ENCODE measurements at places on chromosomes 12 and 14.

- no peak for DNase-seq
Measured at GRCh38 chr12:106288494-106289195, 13.9 kb upstream of the TCP11L2 start.

DNA sequence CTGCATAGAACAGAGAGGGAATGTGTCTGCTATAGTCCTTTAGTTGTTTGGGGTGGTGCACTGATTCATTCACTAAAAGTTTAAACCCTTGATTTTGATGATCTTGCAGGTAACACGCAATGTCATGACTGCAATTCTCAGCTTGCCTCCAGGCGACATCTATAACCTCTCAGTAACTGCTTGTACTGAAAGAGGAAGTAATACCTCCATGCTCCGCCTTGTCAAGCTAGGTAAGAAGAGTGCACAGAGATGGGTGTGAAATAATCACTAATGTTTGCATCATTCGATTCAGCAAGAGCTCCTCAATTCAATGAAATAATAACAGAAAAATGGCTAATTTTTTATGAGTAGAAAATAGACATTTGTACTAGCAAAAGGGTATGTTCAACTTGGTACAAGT is 203.7 kb downstream of the PTPRO start:
- no peak for DNase-seq

DNA sequence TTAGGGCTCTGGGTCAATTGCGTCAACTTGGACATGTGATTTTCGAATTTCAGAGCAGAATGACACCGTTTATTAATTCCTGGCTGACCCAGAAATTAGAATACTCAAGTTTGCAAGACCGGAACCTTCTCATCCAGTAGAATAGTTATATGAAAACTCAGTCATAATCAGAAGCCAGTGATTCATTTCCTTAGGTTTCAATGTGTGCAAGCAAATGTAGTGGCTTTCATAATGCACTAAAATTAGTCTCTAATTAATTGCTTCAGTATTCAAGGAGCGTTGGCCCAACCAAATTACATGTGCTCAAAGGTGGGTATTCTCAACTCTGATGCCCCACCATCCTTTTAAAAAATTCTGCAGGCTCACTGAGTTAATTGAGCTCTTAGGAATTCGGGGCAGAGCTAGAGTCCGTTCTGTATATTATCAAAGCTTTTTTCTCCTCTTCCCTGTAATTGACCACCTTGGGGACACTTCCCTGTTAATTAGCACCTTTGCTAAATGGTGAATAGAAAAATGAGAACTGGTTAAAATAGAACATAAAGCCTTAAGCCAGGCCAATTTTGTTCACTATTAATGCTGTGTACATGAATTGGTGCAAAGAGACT is 55.4 kb downstream of the DAO start:
- DNase-seq = no peak

GRCh38 chr14:36869125-36869524 is 207.5 kb downstream of the PAX9 start:
- no peak for DNase-seq

DNA sequence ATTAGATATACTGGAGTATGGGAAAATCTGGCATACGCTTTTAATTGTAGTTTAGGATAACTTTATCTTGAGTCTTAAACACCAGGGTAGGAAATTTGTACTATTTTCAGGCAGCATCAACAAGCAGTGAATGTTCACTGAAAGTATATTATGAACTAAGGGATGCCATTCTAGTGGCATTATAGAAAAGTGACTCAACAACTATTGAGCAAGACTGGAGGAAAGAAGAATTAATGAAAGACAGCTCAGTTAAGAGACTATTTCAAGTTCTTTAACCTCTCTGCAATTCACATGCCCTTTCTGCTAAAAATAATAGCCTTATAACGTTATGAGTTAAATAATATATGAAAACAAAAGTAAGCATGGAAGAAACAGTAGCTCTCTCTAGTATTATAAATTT is 343.1 kb downstream of the FSCB start:
- DNase-seq = no peak

- DNase-seq = peak; percentile 12
Measured at GRCh38 chr14:85071447-85071846, 458.5 kb upstream of the FLRT2 start.

DNA sequence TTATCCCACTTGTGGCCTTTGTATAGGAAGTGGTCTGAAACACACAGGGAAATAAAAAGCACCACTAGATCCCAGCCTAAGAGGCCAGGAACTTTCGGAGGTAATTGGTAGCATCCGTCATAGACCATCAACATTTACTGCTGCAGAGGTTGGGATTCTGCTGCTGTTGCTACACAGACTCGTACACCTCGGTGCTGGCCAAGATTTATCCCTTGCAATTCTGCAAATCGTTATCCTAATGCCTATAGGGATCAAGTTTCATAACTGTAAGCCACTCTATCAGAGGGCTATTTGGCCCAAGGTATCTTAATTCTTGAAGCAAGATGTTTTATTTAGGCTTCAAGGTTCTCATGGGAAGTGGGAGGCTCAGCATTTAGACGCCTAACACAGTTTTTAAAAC is 913.6 kb downstream of the GALC start:
- no peak for DNase-seq

- DNase-seq = no peak
Measured at GRCh38 chr12:24943947-24944600, 4.8 kb downstream of the BCAT1 start.

- no peak for DNase-seq
Measured at GRCh38 chr12:53995002-53995377, 5.0 kb upstream of the HOXC9 start.

DNA sequence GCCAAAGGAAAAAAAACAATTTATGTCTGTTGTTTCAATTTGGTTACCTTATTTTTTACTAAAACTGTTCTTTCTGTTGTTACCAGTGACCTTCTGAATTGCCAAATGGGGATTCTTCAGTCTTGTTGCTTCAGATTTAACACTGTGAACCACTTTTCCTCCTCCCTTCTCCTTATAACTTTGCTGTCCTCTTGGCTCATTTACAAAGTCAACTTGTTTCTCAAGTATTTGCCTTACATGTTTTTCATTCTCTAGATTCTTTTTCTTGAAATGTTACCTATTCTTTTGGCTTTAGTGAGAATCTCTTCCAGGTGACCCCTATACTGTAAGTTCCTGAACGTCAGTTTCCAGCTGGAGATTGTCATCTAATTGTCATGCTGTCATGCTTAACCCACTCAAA is 19.4 kb downstream of the FUT8 start:
- DNase-seq = no peak

DNA sequence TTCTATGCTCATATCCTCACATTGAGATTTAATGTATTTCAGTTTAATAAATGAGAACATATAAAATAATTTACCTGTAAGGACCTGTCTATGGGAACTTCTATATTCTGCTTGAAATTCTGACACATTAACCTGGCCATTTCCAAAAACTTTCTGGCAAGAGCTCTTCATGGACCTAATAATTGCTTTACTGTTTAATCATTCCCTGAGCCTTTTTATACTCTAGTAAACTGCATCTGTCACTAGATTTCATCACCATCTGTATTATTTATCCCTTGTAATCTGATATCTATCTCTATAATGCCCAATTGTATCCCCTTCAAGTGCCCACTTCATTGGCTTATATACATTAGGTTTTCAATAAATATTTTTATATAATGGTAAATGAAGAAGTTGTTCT is 327.7 kb downstream of the RAD51B start:
- no peak for DNase-seq

DNA sequence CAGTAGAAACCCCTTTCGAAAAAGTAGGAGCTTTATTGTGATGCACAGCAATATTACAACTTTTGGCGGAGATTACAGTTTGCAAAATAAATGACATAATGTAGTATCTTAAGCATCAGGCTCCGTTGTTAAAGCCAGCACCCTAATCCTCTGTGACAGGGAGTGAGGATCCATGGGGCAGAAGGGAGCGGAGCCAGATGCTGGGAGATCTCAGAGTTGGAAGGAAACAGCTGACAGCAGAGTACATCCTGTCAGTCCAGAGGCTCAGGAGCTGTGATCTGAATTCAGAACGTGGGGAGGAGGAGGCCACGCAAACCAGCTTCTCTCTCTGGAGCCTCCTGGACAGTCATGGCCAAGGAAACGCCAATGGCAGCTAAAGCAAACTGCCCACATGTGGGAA is 55.7 kb downstream of the TMTC1 start:
- DNase-seq = no peak

DNA sequence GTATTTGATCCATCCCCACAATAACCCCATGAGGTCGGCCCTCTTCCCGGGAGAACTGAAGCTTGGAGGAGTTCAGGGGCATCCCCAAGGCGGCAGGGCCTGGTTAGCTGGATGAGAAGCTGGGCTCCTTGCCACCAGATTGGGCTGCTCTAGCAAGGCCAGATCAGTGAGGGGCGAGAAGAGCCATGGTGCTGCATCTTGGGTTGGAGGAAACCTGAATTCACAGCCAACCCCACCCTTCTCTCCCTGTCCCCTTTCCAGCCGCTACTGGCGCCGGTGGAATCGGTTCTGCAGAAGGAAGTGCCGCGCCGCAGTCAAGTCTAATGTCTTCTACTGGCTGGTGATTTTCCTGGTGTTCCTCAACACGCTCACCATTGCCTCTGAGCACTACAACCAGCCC is 228.6 kb upstream of the FKBP4 start:
- DNase-seq = no peak

DNA sequence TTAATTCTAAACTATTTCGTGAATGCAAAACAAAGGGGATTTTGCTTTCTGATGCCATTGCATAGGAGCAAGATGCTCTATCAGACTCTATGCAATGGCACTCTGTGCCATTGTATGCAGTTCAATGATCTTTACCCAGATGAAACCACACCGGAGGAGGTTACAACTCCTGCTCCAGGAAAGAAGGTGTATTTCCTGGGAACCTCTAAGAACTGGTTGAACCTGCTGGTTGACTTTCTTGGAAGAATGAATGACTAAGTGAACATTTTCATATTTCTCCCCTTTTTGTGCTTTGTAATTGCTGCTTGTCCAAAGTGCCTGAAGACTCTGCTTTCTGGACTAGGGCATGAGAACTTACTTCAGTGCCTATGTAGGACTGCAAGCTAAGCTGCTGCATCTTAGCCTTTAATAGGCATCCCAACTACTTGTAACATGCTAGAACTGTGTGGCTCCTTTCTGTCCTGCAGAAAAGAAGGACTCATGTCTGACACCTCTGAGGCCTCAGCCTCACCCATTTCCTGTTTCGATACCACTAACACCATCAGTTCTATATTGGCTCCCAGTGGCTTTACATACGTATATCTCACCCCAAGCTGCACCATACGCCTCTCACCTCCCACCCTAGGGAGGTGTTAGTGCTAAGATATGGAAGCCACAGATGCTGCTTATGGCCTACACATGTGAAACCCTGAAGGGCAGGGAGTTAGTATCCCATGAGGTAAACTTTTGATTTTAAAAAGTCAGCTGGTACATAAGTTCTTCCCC is 193.5 kb upstream of the CNOT2 start:
- peak; percentile 11 for DNase-seq

DNA sequence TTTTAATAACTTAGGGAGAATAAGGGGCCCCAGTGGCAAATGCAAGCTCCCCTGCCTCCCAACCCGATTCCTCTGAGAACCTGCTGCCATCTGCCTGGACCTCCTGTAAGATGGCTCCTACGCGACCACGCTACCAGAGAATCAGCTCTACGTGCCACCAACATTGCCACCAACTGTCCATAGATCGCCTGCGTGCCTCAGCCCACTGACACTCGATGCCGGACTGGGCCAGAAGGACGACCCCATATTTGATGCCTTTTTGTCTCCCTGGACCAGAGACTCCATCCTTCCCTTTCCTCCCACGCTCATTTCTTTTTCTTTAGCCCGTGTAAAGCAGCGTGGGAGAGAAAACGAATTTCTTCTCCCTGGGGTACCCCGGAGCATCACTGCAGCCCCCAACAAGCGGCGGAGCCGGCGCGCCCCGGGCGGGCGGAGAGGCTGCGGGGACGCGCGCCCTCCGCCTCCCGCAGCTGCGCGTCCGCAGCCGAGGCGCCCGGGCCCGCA is 565 bp upstream of the KLHL42 start:
- peak; percentile 44 for DNase-seq

- no peak for DNase-seq
Measured at GRCh38 chr12:43117226-43117930, 434.6 kb downstream of the ADAMTS20 start.

DNA sequence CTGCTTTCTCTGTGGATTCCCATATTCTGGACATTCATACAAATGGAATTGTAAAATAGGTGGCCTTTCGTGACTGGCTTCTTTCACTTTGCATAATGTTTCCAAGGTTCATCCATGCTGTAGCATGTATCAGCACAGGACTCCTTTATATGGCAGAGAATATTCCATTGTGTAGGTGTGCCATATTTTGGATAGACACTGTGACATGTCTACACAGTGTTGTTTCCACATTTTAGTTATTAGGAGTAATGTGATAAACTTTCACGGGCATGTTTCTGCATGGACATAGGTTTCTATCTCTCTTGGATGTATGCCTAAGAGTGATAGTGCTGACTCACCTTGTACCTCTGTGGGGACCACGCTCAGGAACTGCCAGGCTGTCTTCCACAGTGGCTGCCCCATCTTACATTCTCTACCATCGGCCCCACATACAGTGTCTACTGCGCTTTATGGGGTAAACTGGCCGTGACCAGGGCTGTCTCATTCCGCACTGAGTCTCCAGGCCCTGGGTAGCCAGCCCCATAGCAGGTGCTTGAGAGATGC is 7.1 kb upstream of the KRT84 start:
- no peak for DNase-seq

- no peak for DNase-seq
Measured at GRCh38 chr12:127496255-127496654, 770.7 kb upstream of the TMEM132C start.

DNA sequence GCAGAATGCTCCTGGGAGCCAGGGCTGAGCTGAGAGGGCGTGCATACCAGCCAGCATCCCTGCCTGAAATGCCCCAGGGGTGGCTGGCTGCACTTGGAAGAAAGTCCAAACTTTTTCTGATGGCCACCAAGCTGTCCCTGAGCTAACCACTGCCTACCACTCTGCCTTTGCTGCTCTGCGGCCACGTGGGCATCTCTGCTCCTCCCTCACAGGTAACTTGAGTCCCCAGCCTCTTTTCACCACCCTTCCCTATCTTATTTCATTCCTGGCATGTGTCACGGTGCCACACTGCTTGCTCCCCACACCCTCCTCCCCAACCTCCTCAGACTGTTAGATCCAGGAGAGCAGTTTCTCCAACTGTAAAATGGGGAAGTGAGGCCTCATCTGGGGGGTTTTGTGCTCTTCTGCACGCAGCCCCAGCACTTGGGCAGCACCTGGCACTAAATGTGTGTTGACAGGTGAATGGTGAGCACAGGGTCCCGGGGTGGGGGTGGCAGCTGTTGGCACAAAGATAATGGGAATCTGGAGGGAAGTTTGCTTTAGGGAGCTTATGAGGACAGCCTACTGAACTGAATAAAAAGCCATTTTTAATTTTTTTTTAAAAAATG is 113.0 kb downstream of the GLT1D1 start:
- DNase-seq = no peak

- DNase-seq = peak; percentile 51
Measured at GRCh38 chr14:67240168-67240932, 885 bp upstream of the PALS1 start.

DNA sequence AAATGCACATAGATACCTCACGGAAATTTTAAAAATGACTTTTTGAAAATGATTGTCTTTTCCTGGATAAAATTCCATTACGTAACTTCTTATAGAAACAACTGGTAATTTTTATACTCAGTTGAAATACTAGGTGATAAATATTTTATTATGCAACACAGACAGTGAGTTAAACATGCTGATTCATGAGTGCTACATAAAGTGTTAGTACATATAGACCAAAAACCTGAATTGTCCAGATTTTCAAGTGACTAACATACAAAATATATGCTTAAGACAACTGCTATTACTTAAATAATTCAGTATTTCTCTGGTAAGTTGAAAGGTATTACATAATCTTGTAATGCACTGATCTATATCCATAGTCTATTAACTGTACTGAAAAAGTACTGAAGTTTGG is 11.9 kb downstream of the PTPRO start:
- DNase-seq = no peak
